ENCODE measurements at places on chromosomes 11 and 22. TPM values are rescaled to one million over a fixed set of nuclear protein-coding genes. Genes with fewer than 3 reads are reported as not detected.

GRCh38 chr11:94557992-94558391 is 9.2 kb upstream of the PIWIL4 start:
- H3K27me3 ChIP-seq, result no peaks in the 10 kb centered on the region
- H3K36me3 ChIP-seq, result no peaks in the 10 kb centered on the region
- DNase-seq, result no peak
- H3K27ac ChIP-seq, result no peak overlapping the region

DNA sequence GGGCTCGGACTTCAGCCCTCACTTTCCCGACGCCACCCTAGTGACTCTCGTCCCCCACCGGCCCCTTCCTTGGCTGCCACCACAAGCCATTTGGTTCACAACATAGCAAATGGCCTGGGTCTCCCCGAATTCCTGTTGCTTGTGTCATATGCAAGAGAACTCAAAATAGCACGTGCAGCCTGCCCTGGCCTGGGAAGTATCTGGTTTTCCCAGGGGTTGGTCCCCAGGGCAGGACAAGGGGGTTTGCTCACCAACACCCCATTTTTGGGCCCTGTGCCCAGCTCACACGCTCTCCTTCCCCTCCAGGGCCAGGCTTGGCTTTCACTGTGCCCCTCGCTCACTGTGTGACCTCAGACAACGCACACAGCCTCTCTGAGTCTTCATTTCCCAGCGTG is 12.8 kb upstream of the TPCN2 start:
- H3K4me3 ChIP-seq, result no peak overlapping the region
- H3K4me1 ChIP-seq, result no peaks in the 10 kb centered on the region
- H3K36me3 ChIP-seq, result no peaks in the 10 kb centered on the region
- peaks cover 4% of the 10 kb centered on the region for H3K27me3 ChIP-seq
- DNase-seq, result no peak

- peak overlapping the region; percentile 99 for H3K27ac ChIP-seq
- H3K36me3 ChIP-seq, result peaks cover 51% of the 10 kb centered on the region
- DNase-seq, result no peak
- H3K27me3 ChIP-seq, result no peaks in the 10 kb centered on the region
Observed at GRCh38 chr22:37303821-37304274, 21.5 kb downstream of the CYTH4 start.

DNA sequence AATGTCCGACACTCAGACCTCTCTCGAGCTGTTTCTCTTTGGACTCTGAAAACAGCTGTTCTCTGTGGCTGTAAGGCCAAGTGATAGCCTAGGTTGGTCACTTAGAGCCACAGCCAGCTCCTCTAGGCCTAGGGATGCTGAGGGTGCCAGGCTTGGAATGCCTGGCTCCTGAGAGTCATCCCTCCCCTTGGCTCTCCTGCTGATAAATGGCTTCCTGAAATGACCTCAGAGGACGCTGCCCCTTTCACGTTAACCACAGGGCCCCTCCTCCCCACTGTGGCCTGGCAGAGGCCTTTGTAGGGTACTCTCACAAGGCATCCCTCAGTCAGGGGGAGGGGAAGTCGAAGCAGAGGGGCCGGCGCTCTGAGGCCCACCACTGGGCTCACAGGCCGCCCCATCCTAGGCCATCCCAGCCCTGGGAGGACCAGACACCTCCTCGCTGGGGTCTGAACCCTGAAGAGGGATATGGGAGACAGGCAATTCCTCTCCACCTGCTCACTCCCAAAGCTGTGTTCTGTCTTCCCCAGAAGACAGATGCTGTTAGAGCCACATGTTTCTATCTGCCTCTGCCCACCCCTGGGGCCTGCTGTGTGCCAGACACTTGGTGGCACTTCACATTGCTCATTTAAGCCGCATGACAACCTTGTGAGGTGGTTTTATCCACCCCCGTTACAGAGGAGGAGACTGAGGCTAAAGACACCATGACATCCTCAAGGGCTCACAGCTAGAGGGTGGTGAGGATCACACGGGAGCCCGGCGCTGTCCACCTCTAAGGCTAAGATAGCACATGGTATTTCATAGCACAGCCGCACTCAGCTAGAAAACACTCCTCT is 50.9 kb downstream of the ARFGAP3 start:
- H3K27me3 ChIP-seq, result no peaks in the 10 kb centered on the region
- no peaks in the 10 kb centered on the region for H3K36me3 ChIP-seq
- no peaks in the 10 kb centered on the region for H3K4me1 ChIP-seq
- no peak overlapping the region for H3K4me3 ChIP-seq

GRCh38 chr11:20594274-20595061 is 4.9 kb upstream of the SLC6A5 start:
- H3K36me3 ChIP-seq, result peaks cover 2% of the 10 kb centered on the region
- H3K27ac ChIP-seq, result no peak overlapping the region
- H3K4me3 ChIP-seq, result no peak overlapping the region
- peaks cover 54% of the 10 kb centered on the region for H3K27me3 ChIP-seq
- H3K4me1 ChIP-seq, result peaks cover 13% of the 10 kb centered on the region
- no peak for DNase-seq

DNA sequence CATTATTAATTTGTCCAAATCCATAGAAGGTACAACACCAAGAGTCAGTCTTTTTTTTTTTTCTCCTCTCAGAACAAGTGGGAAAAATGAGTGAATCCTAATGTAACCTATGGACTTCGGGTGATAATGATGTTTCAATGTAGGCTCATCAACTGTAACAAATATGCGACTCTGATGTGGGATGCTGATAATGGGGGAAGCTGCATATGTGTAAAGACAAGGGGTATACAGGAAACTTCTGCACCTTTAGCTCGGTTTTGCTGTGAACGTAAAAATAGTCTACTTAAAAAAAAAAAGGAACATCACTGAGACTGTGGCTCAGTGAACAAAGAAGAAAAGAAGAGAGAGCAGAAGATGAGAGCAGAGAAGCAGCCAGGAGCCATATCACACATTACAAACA is 78.3 kb upstream of the ARHGAP32 start:
- H3K4me3 ChIP-seq, result peak overlapping the region; percentile 3
- peak; percentile 9 for DNase-seq

DNA sequence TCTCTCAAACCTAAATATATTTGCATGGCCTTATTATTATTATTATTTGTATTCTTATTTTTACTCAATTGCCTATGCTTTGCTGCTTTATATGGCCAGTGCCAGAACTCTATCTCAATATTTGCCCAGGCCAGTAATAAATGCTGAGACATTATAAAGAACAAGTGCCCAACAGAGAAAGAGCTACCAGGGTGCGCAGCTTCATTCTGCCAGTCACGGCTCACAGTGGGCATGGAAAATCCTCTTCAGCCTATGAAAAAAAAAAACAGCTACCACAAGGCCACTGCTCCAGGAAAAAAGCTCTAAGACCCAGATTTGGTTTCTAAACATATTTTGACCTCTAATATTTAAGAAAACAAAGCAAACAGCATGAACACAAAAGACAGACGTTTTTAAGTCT is 1223.6 kb downstream of the LRRC4C start:
- DNase-seq, result no peak
- no peaks in the 10 kb centered on the region for H3K27me3 ChIP-seq
- no peak overlapping the region for H3K4me3 ChIP-seq
- H3K4me1 ChIP-seq, result no peaks in the 10 kb centered on the region
- no peak overlapping the region for H3K27ac ChIP-seq

GRCh38 chr11:9512370-9513019 is 51.7 kb downstream of the ZNF143 start:
- no peaks in the 10 kb centered on the region for H3K4me1 ChIP-seq
- peaks cover 88% of the 10 kb centered on the region for H3K36me3 ChIP-seq
- no peaks in the 10 kb centered on the region for H3K27me3 ChIP-seq
- no peak for DNase-seq
- H3K27ac ChIP-seq, result no peak overlapping the region

DNA sequence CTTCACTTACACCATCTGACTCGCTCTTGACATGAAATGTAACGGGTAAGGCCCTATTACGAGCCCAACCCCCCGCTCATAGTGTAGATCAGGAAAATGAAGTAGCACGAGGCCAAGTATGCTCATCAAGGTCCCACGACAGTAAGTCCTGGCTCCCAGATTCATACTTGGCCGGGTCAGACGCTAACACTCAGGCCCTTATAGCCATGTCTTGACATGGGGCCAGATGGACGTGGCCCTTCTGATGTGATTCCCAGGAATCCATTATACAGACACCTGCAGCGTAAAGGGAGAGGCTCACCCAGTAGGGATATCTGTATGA is 175.1 kb downstream of the CEP164 start:
- H3K4me3 ChIP-seq, result no peak overlapping the region
- H3K27me3 ChIP-seq, result no peaks in the 10 kb centered on the region
- no peak overlapping the region for H3K27ac ChIP-seq
- peaks cover 3% of the 10 kb centered on the region for H3K36me3 ChIP-seq

DNA sequence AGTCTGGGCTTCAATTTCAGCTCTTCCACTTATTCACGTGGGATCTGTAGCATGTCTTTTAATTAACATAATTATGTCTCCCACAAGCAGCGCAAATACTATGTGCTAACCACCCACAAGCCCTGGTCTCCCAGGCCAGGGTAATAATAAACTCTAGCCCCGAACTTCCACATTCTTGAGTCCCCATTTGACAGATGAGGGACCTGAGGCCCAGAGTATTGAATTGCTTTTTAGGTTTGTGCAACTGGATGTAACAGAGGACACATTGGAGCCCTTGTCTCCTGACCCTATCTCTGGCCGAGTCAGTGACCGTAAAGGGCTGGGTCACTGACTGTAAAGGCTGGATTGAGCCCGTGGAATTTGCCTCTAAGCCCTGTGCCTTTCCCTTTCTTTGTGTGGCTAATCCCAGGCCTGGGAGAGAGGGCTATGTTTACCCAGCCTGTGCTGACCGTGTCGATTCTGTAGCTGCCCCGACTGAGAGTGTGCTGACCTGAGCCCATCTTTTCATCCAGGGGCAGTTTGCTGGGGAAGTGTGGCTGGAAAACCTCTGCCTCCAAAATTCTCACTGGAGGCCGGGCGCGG is 3.9 kb downstream of the CRYBB2 start:
- no peak for DNase-seq
- no peaks in the 10 kb centered on the region for H3K36me3 ChIP-seq
- no peaks in the 10 kb centered on the region for H3K27me3 ChIP-seq

GRCh38 chr11:25602149-25602548 is 729.8 kb upstream of the ANO3 start:
- no peak overlapping the region for H3K4me3 ChIP-seq
- H3K4me1 ChIP-seq, result no peaks in the 10 kb centered on the region
- DNase-seq, result no peak
- H3K36me3 ChIP-seq, result no peaks in the 10 kb centered on the region

DNA sequence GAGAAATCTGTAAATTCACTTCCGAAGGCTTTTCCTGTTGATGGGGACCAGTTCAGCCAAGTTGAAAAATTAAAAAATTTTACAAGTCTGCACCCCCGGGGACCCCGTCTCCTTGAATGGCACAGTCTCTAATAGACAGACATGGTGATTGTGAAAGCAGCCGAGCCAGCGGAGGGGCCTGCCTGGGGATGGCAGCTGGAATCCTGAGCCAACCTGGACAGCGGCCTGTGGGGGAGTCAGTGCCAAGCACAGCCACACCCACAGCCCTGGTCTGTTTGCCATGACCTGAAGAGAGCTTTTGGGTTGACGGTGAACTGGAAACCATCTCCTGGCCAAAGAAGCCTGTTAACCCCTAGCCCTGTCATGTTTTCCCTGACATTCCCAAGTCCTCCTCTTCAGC is 64.7 kb downstream of the PARVG start:
- H3K4me3 ChIP-seq, result no peak overlapping the region
- no peaks in the 10 kb centered on the region for H3K36me3 ChIP-seq
- no peaks in the 10 kb centered on the region for H3K4me1 ChIP-seq
- DNase-seq, result no peak

GRCh38 chr11:61860054-61860903 is 31.1 kb downstream of the FADS3 start:
- H3K27me3 ChIP-seq, result no peaks in the 10 kb centered on the region
- no peak overlapping the region for H3K27ac ChIP-seq
- no peak overlapping the region for H3K4me3 ChIP-seq

- H3K36me3 ChIP-seq, result no peaks in the 10 kb centered on the region
- H3K4me3 ChIP-seq, result peak overlapping the region; percentile 81
- H3K4me1 ChIP-seq, result peaks cover 7% of the 10 kb centered on the region
Observed at GRCh38 chr11:128906185-128907050, 15.3 kb downstream of the KCNJ5 start.

GRCh38 chr11:133977067-133977677 is 20.4 kb upstream of the IGSF9B start:
- DNase-seq, result no peak
- no peak overlapping the region for H3K4me3 ChIP-seq
- H3K27me3 ChIP-seq, result no peaks in the 10 kb centered on the region
- no peaks in the 10 kb centered on the region for H3K36me3 ChIP-seq

GRCh38 chr11:47177229-47177845 is 658 bp upstream of the ARFGAP2 start:
- peaks cover 46% of the 10 kb centered on the region for H3K4me1 ChIP-seq
- H3K36me3 ChIP-seq, result peaks cover 20% of the 10 kb centered on the region
- peak overlapping the region; percentile 100 for H3K27ac ChIP-seq

DNA sequence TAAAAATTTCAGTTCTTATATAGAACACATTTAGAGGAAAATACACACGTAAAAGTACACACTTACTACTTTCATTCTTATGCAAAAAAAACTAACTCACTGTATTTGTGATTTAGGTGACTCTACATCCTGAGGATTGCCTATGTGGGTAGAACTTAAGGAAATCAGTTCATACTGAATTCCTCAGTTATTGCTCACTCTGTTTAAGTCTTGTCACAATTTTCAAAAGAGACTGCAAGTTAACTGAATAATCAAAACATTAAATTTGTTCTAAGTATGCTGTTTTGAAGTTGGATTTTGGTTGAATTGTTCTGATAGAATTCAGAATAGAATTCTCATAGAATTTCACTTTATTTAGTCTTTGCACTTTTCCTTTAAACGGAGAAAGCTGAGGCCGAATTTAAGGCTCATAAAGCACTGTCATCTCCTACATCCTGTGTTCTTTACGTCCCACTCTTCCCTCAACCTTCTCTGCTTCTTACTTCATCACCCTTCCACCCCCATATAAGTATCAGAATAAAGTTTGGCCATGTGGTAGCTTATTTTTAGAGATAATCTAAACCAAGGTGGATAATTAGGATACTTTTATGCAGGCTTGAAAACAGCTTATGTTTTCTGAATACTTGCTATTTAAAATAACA is 59.8 kb downstream of the APOL5 start:
- H3K36me3 ChIP-seq, result no peaks in the 10 kb centered on the region
- H3K27ac ChIP-seq, result no peak overlapping the region
- no peak overlapping the region for H3K4me3 ChIP-seq

DNA sequence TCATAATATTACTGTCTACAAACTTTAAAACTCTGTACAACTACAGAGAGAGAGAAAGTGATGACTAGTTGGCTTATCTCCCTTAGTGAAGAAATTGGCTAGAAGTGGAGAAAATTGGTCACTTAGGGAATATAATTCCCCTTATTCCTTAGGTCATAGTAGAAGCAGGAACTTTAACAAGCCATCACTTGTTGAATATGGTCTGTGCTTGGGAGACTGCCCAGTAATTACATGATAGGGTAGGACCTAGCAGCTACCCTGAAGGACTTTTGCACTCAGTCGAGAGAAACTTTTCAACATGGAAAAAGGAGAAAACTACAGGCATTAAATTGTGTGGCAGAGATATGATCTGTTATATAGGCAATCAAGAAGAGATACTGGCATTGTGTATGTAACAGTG is 576.5 kb upstream of the CCDC90B start:
- no peak for DNase-seq
- no peak overlapping the region for H3K27ac ChIP-seq
- H3K4me1 ChIP-seq, result no peaks in the 10 kb centered on the region
- no peaks in the 10 kb centered on the region for H3K27me3 ChIP-seq

The DBX1 gene
- not detected for total RNA-seq

The APOL3 gene
- 231 TPM for total RNA-seq

The OR5B21 gene
- total RNA-seq, result 0.94 TPM

The TCN1 gene
- total RNA-seq, result not detected

The HYLS1 gene
- 4.8 TPM for total RNA-seq

The RAB36 gene
- 1.1 TPM for total RNA-seq

The TBX10 gene
- not detected for total RNA-seq

All from naive thymus-derived CD8-positive, alpha-beta T cell (primary cell).